SJCRH30 (cell line): ENCODE measurements at places on chromosomes 1 and 21.

GRCh38 chr1:61142726-61143500 is 60.6 kb downstream of the NFIA start:
- H3K4me3 ChIP-seq: no peak overlapping the region
- H3K27ac ChIP-seq: no peak overlapping the region
- no peaks in the 10 kb centered on the region; the same call in 1 of the 2 replicates for H3K36me3 ChIP-seq
- peaks cover 33% of the 10 kb centered on the region for H3K4me1 ChIP-seq
- no peaks in the 10 kb centered on the region for H3K27me3 ChIP-seq
- no peak for DNase-seq

DNA sequence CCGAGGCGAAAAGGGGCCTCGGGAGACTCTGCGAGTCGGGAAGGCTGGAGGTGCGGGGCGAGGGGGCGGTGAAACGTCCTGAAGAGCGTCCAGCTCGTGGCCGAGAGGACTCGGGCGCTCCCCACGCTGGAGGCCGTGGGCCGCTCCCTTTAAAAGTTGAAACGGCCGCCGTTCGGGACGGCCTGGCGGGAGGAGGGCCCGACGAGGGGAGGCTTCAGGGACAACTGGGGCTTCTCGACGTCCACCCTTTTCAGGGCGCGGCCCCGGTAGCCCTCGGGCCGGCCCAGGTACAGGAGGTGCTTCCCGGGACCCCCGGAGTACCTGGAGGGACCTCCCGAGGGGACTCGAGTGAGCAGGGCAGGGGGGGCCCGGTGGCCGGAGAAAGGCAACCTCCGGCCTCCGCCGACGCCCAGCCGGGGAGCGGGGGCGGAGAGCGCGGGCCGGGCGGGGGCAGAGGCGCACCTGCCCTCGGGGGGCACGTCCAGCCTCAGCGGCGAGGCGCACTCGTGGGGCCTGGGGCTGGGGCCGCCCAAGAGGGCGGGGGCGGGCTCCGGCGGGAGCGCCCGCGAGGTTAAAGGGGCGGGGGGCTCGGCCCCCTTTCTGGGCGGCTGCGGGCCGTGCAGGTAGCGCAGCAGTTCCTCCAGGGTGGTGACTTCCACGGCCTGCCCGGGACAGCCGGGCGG is 14.0 kb downstream of the SEMA6C start:
- H3K4me3 ChIP-seq: no peak overlapping the region
- H3K27ac ChIP-seq: no peak overlapping the region
- no peak for DNase-seq
- no peaks in the 10 kb centered on the region for H3K27me3 ChIP-seq

DNA sequence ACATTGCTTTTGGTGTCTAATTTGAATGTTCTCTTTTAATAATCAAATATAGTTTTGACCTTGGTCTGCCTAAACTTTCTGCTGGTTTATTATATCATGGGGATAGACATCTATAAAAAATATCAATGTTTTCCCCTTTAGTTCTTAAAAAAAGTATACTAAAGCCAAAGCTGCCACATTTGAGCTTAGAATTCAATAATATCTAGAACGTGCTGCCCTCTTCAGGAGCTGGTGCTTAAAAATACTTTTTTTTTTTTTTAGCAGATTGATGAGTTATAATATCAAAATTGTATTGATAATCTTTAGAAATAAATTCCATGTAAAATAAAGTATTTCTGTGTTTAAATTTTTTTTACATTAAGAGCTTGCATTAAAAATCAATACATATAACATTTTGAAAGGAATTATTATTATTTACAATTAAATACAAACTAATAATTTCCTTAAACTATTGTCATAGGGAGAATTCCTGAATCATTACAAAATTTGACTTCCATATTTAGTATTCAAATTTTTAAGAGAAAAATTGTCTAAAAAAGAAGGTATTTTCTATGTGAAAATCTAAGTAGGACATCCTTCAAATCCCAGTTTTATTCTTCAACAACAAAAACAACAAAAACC is 40.1 kb upstream of the ADGRL2 start:
- no peak overlapping the region for H3K4me3 ChIP-seq
- no peak overlapping the region for H3K27ac ChIP-seq
- no peak for DNase-seq
- no peaks in the 10 kb centered on the region for H3K4me1 ChIP-seq
- no peaks in the 10 kb centered on the region for H3K36me3 ChIP-seq

- H3K4me3 ChIP-seq: no peak overlapping the region
- no peaks in the 10 kb centered on the region for H3K36me3 ChIP-seq
- peaks cover 30% of the 10 kb centered on the region for H3K4me1 ChIP-seq
- peak overlapping the region; percentile 49; the same call in 1 of the 2 replicates for H3K27ac ChIP-seq
- DNase-seq: peak; percentile 56
Observed at GRCh38 chr1:161082996-161083747, 6.2 kb downstream of the NECTIN4 start.

DNA sequence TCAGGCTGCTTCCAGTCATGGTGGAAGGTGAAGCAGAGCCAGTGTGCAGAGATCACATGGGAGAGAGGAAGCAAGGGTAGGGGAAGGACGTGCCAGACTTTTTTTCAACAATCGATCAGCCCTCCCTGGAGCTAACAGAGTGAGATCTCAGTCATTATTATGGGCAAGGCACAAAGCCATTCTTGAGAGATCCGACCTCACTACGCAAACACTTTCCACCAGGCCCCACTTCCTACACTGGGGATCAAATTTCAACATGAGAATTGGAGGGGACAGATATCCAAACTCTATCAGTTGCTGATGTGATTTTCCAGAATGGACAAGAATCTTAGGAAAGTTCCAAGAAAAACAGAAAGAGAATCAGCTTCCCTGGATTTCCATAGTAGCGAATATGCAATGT is 60.5 kb downstream of the BACE2 start:
- no peaks in the 10 kb centered on the region for H3K4me1 ChIP-seq
- H3K36me3 ChIP-seq: no peaks in the 10 kb centered on the region
- no peak overlapping the region for H3K4me3 ChIP-seq
- H3K27ac ChIP-seq: no peak overlapping the region

DNA sequence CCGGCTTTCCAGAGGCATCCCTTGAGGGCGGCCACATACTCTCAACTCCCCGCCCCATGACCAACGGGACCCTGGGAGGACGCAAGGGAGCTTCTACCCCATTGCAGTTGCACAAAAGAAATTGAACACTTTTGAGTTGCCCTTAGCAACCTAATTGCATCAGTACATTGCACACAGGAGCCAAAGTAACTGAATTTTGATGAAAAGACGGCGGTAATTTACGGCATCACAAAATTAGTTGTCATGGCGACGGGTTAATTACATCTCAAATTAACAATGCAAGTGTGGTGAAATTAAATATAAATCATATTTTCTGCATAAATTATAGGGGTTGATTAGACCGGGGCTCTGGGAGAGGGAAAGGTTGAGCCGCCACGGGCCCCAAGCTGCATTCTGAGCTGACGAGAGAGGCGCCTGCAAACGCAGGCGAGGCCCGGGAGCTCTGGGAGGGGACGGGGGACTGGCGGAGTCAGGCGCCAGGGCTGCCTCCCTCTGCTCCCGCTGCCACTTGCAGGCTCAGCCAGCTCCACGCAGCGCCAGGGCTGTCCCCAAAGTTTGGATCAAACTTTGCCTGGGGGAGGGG is 61.4 kb downstream of the CASZ1 start:
- DNase-seq: peak; percentile 44
- H3K36me3 ChIP-seq: no peaks in the 10 kb centered on the region
- H3K4me3 ChIP-seq: no peak overlapping the region
- H3K27ac ChIP-seq: no peak overlapping the region
- peaks cover 15% of the 10 kb centered on the region; the same call in 1 of the 2 replicates for H3K27me3 ChIP-seq

DNA sequence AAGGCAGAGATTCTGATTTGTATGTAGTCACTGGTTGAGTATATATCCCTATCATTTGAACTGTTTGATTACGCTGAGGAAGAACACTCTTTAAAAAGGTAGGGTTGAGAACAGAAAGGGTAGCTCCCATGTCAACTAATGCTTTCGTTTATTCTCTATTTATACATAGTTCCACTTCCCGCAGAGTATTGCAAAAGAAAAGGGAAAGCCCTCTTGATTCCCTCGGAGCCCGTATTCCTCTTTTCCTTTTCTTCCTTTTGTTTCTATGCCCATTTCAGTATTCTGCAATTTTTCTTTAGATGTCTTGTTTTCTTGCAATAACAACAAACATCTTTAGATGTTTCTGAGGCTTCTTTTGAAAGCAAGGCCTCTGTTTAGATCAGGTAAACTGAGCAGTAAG is 78.2 kb downstream of the DNTTIP2 start:
- H3K4me3 ChIP-seq: no peak overlapping the region
- DNase-seq: no peak
- H3K36me3 ChIP-seq: no peaks in the 10 kb centered on the region
- no peaks in the 10 kb centered on the region for H3K27me3 ChIP-seq
- H3K27ac ChIP-seq: no peak overlapping the region

GRCh38 chr1:229893762-229894444 is 173.1 kb upstream of the GALNT2 start:
- DNase-seq: no peak
- H3K4me1 ChIP-seq: no peaks in the 10 kb centered on the region
- no peak overlapping the region for H3K27ac ChIP-seq
- no peak overlapping the region for H3K4me3 ChIP-seq
- no peaks in the 10 kb centered on the region; the same call in 1 of the 2 replicates for H3K27me3 ChIP-seq

DNA sequence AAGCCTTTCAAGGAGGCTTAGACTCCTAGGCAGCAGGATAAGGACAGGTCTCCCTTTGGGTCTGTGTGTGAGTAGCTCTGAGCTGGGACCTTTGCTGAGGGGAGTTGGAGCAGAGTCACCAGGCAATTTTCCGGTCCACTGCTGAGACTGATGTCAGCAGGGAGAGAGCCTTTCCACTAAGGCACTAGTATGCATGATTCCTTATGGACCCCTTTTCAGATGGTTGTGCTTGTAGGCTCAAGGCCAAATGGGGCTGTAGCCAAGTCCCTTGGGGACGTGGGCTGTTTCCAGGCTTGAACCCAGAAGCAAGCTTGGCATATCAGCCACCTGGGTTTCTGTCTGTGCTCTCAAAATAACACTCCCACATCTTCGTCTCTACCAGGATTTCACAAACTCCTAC is 73.0 kb downstream of the CCDC18 start:
- H3K4me3 ChIP-seq: no peak overlapping the region
- DNase-seq: no peak
- H3K27me3 ChIP-seq: no peaks in the 10 kb centered on the region
- no peaks in the 10 kb centered on the region for H3K4me1 ChIP-seq
- no peak overlapping the region for H3K27ac ChIP-seq

DNA sequence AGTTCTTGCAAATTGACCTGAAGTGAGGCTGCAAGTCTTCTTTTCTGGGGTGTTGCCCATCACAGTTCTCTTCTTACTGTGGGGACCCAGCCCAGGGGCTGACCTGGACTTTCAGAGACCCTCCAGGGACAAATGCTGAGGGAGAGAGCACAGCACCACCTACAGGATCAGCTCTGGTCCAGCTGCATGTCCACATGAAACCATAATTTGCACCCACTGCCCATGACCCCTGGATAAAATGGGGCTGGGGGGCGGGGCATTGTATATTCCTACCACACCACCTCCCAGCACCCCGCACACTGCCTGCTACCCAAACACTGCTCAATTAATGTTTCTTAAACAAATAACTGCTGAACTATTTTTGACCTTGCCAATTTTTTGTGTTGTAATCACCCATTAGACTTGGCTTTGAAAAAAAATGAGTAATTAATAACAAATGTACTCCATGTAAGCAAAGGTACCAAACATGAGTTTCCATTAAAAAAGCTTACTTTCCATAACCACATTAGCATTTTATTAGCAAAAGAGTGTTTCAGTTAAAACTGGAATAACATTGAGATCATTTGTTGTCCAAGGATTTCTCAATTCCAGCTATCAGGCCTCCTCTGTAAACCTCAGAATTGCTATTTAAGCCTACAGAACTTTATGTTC is 168.0 kb upstream of the RAB4A start:
- no peak overlapping the region for H3K27ac ChIP-seq
- H3K36me3 ChIP-seq: no peaks in the 10 kb centered on the region
- H3K4me1 ChIP-seq: peaks cover 19% of the 10 kb centered on the region
- no peaks in the 10 kb centered on the region for H3K27me3 ChIP-seq
- H3K4me3 ChIP-seq: no peak overlapping the region

DNA sequence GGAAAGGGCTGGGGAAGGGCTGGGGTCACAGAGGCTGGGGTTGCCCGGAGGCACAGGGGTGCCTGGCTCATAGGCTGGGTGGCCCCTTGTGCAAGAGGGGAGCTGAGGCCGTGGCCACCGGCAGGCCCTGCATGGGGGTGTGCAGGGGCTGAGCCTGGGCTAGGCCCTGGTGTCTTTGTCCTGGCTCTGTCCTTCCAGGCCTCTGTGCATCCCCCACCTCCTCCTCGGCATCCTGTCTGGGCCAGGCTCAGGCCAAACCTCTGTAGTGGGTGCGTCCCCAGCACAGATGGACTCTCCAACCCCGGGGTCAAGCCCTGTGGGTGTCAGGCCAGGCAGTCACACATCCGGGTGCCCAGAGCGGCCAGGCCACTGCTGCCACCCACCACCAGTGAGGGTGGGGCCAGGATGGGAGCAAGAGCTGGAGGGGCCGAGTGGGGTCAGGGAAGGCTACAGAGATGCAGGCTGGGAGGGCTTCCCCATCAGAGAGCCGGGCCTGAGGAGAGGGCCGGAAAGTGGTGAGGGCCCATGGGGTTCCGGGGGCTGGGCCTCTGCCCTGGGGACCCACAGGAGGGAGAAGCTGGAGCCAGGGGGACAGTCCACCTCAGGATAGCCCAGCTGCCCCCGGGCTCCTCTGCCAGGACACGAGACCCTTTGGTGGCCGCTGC is 19.4 kb downstream of the PANK4 start:
- no peak for DNase-seq
- H3K4me3 ChIP-seq: no peak overlapping the region
- H3K27ac ChIP-seq: no peak overlapping the region
